ENCODE measurements at places on chromosomes 13 and 19. TPM values are rescaled to one million over a fixed set of nuclear protein-coding genes. Genes with fewer than 3 reads are reported as not detected.

Gene STOML3
- not detected for total RNA-seq

Gene TPTE2
- total RNA-seq, result not detected

Gene CEACAM5
- not detected for total RNA-seq

Gene ZNF534
- not detected for total RNA-seq

Gene PSG1
- total RNA-seq, result 2.0 TPM

Gene VAV1
- not detected for total RNA-seq

Gene SWSAP1
- total RNA-seq, result 4.1 TPM

Gene SIAH3
- total RNA-seq, result 0.10 TPM

Gene FAM124A
- 10.1 TPM for total RNA-seq

Gene PSG3
- 0.29 TPM for total RNA-seq

Gene FXYD3
- not detected for total RNA-seq

Gene GPR4
- total RNA-seq, result 12.6 TPM

Gene TMEM150B
- total RNA-seq, result not detected

Gene GAPDHS
- not detected for total RNA-seq

DNA sequence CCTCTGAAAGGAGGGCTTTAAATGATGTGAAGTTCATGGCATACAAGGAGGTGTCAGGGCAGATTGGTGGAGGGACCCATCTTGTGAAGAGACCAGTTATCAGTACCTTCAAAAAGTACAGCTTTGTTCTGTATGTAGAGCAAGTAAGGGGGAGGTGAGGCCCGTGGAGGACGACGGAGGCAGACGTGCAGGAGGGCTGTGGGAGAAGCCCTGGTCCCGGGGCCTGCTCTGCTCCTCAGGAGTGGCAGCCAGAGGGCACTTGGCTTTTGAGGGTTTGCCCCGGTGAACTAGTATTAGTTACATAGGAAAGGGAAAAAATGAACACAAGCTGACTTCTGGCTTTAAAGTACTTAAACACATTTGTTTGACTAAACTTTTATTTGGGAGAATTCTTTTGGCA lies 42.1 kb downstream of the COG3 start:
- no peak for DNase-seq

GRCh38 chr19:1093811-1094553 lies 1.2 kb downstream of the POLR2E start:
- DNase-seq, result no peak

DNA sequence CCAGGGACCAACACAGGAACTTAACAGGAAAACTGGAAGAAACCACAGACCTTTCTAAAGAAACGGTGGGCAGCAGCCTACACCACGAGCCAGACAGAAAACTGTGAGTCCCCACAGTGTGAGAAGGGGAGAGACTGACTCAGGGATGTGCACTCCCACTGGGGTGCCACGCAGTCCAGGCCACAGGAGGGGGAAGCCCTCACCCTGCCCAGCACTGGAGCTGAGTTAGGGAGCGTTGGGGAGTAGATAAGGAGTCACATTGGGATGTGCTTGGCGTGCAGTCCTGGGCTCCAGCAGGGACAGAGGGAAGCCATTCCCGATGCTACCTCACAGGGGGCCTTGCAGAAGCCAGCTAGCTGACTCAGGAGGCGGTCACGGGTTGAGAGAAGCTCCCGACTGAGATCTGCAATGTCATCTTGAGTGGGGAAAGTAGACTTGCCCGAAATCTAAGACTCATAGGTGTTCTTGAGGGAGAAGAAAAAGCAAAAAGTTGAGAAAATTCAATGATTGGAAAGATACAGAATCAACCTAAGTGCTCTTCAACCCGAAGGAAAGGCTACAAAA lies 17.3 kb downstream of the SIGLEC8 start:
- no peak for DNase-seq

GRCh38 chr19:31450696-31451095 lies 101.5 kb upstream of the TSHZ3 start:
- DNase-seq, result no peak

DNA sequence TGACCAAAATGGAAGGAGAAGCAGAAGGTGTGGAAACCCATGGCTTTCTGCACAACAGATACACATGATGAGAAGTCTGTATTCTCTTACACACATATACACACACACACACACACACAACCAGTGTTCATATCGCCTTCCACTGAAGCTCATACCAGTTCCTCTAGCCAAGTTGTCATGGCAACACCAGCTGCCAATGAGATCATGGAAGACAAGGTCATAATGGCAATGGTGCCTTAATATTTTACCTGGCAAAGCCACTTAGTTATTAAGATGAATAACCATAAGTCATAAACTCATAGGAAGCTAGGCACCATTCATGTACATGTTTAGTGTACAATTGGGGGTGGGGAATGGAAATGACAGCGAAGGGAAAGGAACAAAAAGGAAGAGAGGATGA lies 2.6 kb upstream of the DHRS12 start:
- DNase-seq, result no peak

- no peak for DNase-seq
Measured at GRCh38 chr13:38979891-38980749, 10.5 kb downstream of the STOML3 start.

- no peak for DNase-seq
Measured at GRCh38 chr13:33105387-33106005, 89.3 kb downstream of the KL start.

GRCh38 chr13:45299194-45299593 lies 41.8 kb downstream of the TPT1 start:
- no peak for DNase-seq

- DNase-seq, result no peak
Measured at GRCh38 chr19:53892981-53893325, 11.0 kb downstream of the PRKCG start.

DNA sequence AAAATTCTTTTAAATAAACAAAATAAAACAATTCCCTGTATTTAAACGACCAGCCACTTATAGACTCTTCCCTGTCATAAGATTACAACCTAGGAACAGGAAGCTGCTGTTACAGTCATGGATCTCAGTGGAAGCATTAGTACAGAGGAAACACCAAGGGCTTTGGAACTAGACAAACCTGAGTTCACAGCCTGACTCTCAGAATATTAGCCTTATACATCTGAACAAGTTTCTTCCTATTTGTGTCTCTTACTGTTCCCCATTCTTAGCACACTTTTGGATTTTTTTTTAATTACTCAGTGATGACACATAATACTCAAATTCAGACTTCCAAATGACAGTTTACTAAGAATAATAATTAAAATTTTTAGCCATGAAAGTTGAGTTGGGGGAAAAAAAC lies 46.1 kb downstream of the ZDHHC20 start:
- DNase-seq, result no peak

DNA sequence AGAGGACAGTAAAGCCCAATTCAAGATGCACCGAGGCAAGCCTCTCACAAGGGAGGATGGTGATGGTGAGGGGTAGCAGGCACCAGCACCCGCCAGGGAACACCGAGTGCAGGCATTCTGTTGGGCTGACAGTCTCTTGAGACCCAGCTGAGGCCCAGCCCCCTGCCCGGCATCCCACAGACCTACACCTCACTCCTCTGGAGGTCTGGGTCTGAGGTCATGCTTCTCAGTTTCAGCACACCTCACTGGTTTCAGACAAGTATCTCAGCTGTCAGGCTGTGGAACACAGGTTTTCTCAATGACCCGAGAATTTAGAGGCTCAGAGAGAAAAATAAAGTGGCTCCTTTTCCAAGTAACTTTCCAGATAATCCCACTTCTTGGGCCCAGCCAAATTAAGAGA lies 27.7 kb upstream of the EPHX3 start:
- no peak for DNase-seq

DNA sequence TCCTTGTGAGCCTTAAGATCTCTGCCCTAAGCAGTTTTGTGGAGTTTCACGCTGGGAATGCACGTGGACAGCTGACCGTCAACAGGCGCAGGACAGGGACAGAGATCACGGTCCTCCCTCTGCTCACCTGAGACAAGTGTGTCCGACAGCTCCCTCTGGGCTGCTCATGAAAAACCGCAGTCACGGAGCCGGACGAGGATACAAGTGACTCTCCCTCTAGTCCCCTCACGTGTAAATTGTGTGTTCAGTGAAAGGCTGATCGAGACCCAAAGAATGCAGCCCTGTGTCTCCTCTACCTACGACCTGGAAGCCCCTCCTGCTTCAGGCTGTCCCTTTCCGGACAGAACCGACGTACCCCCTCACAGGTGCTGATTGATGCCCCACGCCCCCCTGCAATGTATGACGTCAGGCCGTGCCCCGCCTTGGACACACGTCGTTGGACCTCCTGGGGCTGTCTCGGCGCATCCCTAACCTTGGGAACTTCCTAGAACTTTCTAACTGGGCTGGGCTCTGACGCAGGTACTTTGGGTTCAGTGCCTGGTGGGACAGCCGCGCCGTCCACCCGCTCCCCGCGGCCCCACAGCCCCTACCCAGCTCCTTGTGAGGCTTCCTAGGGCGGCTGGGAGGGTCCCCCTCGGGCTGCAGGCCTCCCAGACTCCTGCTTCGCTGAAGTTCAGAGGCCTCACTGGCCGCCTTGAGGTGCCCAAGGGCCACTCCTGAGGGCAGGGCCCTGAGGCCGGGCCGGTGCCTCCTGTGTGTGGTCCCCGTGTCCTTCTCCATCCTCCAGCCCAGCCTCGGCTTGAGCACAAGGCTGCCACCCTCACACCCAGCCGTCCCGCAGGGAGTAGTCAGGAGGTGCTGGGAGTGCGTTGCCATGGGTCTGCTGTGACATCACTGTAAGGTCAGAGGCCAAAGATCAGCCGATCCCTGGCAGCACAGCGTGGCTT lies at the start of gene C13orf46:
Gene C13orf46 (minus strand): TSS at position 859 of the 947 bp plus-strand sequence. CDS start 79 bp downstream, at position 780.
- no peak for DNase-seq

DNA sequence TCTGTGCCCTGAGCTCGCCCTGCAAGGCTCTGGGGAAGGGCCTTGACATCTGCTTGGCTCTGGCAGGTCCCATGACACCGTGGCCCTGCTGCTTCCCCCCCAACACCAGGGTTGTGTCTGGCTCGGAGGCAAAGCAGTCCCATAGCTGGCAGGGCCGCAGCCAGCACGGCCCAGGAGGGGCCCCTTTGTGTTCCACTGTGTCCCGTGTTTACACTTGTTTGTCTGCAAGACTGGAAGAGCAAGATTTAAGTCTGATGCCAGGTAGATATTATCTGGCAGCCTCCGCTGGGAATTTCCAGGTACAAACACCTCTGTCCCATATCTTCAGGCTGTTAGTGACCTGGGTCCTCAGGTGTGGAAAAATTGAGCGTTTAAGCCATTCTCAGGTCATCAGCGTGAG lies 44.3 kb downstream of the MCF2L start:
- DNase-seq, result no peak

- no peak for DNase-seq
Measured at GRCh38 chr19:40286235-40286970, 1.3 kb upstream of the AKT2 start.
